EL (cell line): ENCODE measurements at places on chromosomes 12 and 14.

- no peak for DNase-seq
Observed at GRCh38 chr12:90659060-90659459, 295.9 kb downstream of the CCER1 start.

- peak; percentile 48 for DNase-seq
Observed at GRCh38 chr12:62260733-62261683, 804 bp downstream of the USP15 start.

GRCh38 chr12:88805692-88806091 lies 225.4 kb upstream of the KITLG start:
- DNase-seq: peak; percentile 54

DNA sequence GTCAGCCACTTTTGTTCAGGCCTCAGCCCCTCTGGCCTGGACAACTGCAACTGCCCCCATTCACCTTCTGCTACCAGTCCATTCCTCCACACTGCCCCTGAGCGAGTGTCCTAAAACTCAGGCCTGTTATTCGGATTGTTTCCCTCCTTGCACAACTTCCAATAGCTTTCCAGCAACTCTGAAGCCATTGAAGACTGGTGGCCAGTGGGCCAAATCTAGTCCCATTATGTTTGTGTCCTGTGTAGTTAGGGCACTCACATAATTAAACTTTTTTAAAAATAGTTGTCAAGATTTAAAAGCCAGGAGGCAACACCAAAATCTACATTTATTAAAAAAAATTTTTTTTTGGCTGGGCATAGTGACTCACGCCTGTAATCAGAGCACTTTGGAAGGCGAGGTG lies 17.8 kb upstream of the FIGNL2 start:
- no peak for DNase-seq

DNA sequence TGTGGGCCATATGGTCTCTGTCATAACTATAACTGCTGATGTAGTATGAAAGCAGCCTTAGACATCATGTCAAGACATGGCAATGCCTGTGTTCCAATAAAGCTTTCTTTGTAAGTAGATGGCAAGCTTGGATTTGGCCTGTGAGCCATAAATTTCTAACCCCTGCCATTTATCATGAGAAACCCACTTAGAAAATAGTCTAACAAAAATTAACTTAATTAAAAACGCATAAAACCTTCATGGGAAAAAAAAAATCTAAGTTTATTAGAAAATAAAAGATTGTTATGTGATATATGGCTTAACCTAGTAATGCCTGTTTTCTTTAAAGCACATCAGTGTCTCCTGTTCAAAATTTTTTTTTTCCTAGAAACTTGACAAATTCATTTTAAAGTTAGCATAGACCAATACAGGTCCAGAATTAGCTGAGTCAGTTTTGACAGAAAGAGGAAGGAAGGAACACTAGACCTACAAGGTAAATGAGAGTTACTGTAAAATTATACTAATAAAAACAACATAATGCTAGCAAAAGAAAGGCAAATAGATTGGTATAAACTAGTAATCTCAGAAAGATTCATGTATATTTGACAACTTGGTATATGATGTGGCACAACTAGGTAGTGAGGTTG lies 68.2 kb downstream of the USP15 start:
- DNase-seq: no peak

GRCh38 chr12:128026696-128027574 lies 240.0 kb upstream of the TMEM132C start:
- no peak for DNase-seq

DNA sequence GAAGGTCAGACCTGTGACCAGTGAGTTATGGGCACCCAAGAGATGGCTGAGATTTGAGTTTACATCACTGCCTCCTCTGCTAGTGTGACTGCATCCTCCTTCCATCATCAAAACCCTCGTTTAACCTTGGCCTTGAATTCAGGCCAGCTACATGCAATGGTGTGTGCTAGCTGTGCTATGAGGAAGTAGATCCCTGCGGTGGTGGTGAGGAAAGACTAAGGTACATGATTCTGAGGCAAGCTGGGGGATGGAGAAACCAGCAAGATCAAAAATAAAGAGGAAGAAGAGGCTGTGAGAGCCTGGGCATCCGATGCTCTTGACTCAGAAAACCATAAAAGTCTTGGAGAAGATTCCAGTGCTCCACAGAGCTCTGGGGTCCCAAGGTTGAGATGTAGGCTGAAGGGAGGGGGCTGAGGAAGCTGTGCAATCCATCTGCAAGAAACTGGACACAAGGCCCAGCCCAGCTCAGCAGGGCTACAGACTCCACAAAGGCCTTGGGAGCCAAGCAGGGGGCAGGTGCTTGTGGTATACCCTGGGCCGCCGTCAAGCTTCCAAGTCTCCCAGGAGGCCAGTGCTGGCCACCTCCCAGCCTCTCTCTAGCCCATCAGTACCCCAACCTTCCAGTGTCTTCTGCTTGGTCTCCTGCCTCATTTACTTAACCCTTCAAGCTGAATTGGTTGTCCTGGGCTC lies 774.8 kb downstream of the VRK1 start:
- no peak for DNase-seq

- DNase-seq: no peak
Observed at GRCh38 chr12:116458492-116458891, 100.7 kb upstream of the MAP1LC3B2 start.

GRCh38 chr12:31591380-31591901 lies 505 bp upstream of the DENND5B start:
- peak; percentile 21 for DNase-seq

- peak; percentile 46 for DNase-seq
Observed at GRCh38 chr14:105315941-105316576, 1.5 kb downstream of the PACS2 start.

DNA sequence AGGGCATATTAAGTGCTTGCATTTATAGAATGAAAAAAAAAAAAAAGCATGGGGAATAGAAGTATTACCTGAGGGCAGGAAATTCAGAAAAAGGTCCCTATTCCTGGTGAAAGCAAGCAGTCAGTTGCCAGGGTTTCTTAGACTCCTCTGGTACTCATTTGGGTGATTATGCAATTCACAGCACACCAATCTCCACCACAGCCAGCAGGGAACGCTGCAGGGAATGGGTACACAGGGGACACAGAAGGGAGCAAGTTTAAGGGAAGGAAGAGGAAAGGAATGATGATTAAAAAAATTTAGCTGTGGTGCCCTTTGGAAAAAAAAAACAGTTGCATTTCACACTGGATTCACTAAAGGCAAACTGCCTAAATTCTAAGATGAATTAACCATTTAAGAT lies 14.2 kb downstream of the BLTP3B start:
- peak; percentile 59 for DNase-seq

GRCh38 chr12:132404951-132405741 lies 75.8 kb upstream of the GALNT9 start:
- no peak for DNase-seq

GRCh38 chr14:69473946-69474345 lies 10.6 kb upstream of the PLEKHD1 start:
- DNase-seq: no peak

DNA sequence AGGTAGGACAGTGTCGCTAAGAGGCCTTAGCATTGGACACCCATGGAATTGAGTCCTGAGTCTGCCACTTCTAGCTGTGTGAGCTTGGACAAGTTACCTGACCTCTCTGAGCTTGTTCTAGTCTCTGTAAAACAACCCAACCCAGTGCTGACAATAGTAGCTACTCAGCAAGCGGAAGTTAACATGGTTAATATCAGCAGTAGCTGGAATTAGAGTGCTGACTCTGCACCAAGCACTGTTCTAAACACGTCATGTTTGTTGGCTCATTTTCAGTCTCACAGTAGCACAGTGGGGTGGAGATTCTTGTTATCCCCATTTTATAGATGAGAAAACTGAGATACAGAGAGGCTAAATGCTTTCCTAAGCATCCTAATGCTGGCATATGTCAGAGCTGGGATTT lies 47.5 kb upstream of the RIN3 start:
- no peak for DNase-seq

DNA sequence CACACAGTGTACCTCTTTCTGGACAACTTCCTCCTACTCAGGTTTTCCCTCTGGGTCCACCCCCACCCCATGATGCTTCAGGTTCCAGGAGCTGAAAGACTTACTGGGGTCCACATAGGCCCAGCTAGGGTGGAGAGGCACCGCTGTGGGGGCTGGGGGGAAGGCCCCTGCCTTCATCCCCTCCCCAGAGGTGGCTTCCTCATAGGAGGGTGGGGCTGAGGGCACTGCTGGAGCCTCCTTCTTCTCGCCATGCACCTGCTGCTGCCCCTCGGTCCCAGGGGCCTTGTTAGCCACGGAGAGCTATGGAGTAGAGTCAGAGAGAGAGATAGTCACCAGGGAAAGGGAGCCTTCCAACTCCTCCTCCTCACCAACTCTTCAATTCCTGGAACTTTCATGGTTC lies 2.7 kb downstream of the FAIM2 start:
- DNase-seq: no peak

DNA sequence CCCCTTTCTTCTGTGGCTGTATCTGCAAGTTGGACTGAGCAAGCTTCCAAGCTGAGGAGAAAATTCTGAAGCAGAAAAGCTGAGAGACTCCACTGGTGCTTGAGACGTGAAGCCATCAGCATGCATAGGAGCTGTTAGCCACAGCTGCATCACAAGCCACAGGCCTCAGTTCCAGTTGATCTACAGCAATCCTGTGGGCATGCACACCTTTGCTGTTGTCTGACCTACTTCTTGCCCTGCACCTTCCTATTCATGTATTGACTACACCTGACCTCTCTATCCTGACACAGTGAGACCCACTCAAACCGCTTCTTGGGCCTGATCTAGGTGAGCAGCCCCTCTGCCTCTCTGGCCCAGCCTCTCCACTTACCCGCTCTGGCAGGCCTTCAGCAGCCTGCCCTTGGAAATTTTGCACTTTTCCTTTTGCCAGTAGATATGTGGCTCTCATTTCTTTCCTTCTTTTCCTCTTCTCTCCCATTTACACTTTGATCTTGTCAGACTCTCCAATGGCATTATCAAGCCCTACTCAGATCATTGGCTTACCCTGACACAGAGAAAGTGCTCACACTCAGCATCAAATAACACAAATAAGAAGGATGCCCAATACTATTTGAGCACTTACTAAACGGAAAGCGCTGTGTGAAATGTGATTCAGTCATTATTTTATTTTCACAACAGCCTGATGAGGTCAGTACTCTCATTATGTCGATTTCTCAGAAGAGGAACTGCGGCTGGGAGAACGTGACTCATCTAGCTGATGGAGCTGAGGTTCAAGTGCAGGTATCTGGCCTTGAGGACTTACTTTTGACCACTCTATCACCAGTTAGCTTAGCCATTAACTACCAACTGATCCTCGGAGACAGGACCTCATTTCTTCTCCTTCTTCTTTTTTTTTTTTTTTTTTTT lies 21.9 kb upstream of the PTGR2 start:
- peak; percentile 82 for DNase-seq

DNA sequence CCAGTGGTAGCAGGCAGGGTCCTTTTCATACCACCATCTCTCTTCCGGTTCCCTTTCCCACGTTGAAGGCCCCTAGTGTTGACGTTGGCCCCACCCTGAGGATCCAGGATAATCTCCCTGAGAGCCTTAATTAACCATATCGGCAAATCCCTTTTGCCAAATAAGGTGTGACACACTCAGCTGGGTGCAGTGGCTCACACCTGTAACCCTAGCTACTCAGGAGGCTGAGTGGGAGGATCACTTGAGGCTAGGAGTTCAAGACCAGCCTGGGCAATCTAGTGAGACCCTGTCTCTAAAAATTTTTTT lies 2.8 kb upstream of the TMEM119 start:
- DNase-seq: no peak

DNA sequence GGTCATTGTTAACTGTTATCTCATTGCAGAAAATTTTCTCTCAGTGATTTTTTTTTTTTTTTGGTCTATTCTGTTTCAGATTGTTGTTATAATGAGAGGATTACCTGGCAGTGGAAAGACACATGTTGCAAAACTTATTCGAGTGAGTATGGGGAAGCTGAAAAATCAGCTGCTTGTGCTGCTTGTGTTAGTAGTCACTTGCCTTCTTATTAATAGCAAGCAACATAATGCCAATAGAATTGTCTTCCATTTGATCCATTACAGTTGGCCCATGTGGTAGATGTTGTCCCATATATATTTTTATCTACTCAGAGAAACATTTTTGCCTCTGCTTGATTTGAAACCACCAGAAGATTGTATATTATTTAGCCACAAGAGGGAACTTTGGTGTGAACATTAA lies 53.0 kb downstream of the YLPM1 start:
- no peak for DNase-seq

DNA sequence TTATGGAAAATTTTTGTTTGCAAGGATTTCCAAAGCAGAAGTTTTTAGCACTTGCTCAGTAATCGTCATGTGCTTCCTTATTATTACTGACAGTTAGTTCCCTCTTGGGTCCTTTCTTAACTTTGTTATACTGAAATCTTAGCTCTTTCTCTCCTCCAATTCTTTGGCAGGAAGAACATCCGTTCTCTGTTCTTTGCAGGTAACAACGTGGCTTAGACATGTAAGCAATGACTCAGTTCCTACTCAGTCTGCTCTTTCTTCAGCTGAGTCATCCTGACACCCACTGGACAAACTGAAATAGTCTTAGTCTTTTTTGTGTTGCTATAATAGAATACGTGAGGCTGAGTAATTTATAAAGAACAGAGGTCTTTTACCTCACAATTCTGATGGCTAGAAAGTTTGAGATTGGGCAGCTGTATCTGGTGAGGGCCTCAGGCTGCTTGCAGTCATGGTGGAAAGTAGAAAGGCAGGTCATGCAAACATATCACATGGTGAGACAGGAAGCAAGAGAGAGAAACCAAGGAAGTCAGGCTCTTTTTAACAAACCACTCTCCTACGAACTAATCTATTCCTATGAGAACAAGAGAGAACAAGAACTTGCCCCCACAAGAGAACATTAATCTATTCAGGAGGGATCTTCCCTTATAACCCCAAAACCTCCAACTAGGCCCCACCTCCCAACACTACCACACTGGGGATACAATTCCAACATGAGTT lies 49.2 kb downstream of the TESPA1 start:
- DNase-seq: peak; percentile 75
